Endothelial cell of umbilical vein (primary cell): ENCODE measurements at places on chromosomes 2 and 18. TPM values are rescaled to one million over a fixed set of nuclear protein-coding genes. Genes with fewer than 3 reads are reported as not detected.

DHRS9 gene
- total RNA-seq = 0.32 TPM in 1 of 2 replicates, not detected in the other

IL36G gene
- not detected in 2 replicates for total RNA-seq

SIX2 gene
- 0.24 and 0.32 TPM in 2 replicates for total RNA-seq

TBR1 gene
- total RNA-seq = 0.09 and 0.11 TPM in 2 replicates

B3GNT7 gene
- 1.2 TPM in 2 replicates for total RNA-seq

LOXHD1 gene
- not detected in 2 replicates for total RNA-seq

MARCHF4 gene
- 21.5 and 25.2 TPM in 2 replicates for total RNA-seq

GPAT2 gene
- total RNA-seq = 6.6 and 14.2 TPM in 2 replicates

UPP2 gene
- not detected in 2 replicates for total RNA-seq

VPS4B gene
- 50.2 and 54.7 TPM in 2 replicates for total RNA-seq

CD8B2 gene
- total RNA-seq = not detected in 2 replicates

SLC38A11 gene
- not detected in 2 replicates for total RNA-seq

RNF138 gene
- total RNA-seq = 24.6 and 31.5 TPM in 2 replicates

MAPK4 gene
- total RNA-seq = not detected in 2 replicates

ANKRD23 gene
- 2.4 and 3.6 TPM in 2 replicates for total RNA-seq

KCNJ3 gene
- not detected in 2 replicates for total RNA-seq

OXER1 gene
- total RNA-seq = 0.18 TPM in 1 of 2 replicates, not detected in the other

RGPD8 gene
- total RNA-seq = 10.8 and 17.7 TPM in 2 replicates

POLR1B gene
- total RNA-seq = 21.3 and 28.9 TPM in 2 replicates

CROCC2 gene
- not detected in 2 replicates for total RNA-seq

CPLX4 gene
- total RNA-seq = not detected in 2 replicates

BOLL gene
- not detected in 2 replicates for total RNA-seq

TUBB8B gene
- total RNA-seq = 1.1 TPM in 1 of 2 replicates, not detected in the other

NFU1 gene
- 47.9 and 49.7 TPM in 2 replicates for total RNA-seq

WNT10A gene
- not detected in 2 replicates for total RNA-seq

PROKR1 gene
- total RNA-seq = not detected in 2 replicates

GCKR gene
- total RNA-seq = 0.27 and 1.2 TPM in 2 replicates

HAAO gene
- total RNA-seq = 0.60 and 0.82 TPM in 2 replicates

TMSB10 gene
- 4,007 and 4,015 TPM in 2 replicates for total RNA-seq

BOK gene
- 52.4 and 76.0 TPM in 2 replicates for total RNA-seq

RTP5 gene
- not detected in 2 replicates for total RNA-seq

SERPINB5 gene
- total RNA-seq = not detected in 2 replicates

CYP1B1 gene
- total RNA-seq = not detected in 2 replicates

CCL20 gene
- 0.53 TPM in 1 of 2 replicates, not detected in the other for total RNA-seq

LAMA3 gene
- total RNA-seq = 7.1 and 12.3 TPM in 2 replicates

PTPRN gene
- total RNA-seq = not detected in 2 replicates

OSR1 gene
- total RNA-seq = not detected in 2 replicates

RBM45 gene
- 11.2 and 12.4 TPM in 2 replicates for total RNA-seq

BMP10 gene
- not detected in 2 replicates for total RNA-seq

DNAJC5G gene
- 0.16 and 0.77 TPM in 2 replicates for total RNA-seq

LRRTM1 gene
- not detected in 2 replicates for total RNA-seq

STEAP3 gene
- total RNA-seq = 12.7 and 17.4 TPM in 2 replicates

NEURL3 gene
- total RNA-seq = not detected in 2 replicates

ANXA4 gene
- total RNA-seq = 70.8 and 79.6 TPM in 2 replicates

MRPL44 gene
- 27.7 and 31.5 TPM in 2 replicates for total RNA-seq

TIGD1 gene
- 2.9 and 3.3 TPM in 2 replicates for total RNA-seq

SULT1C4 gene
- total RNA-seq = 28.2 and 29.3 TPM in 2 replicates

SLC5A7 gene
- total RNA-seq = not detected in 2 replicates

HOXD12 gene
- total RNA-seq = not detected in 2 replicates

GNAL gene
- 0.65 and 0.73 TPM in 2 replicates for total RNA-seq

ALPP gene
- not detected in 2 replicates for total RNA-seq

PCARE gene
- total RNA-seq = not detected in 2 replicates

RGPD4 gene
- total RNA-seq = 0.09 TPM in 1 of 2 replicates, not detected in the other

GALNT3 gene
- 0.82 and 0.85 TPM in 2 replicates for total RNA-seq
